ENCODE measurements at places on chromosomes 6 and 20. TPM values are rescaled to one million over a fixed set of nuclear protein-coding genes. Genes with fewer than 3 reads are reported as not detected.

SRSF6 gene
- 128 TPM for total RNA-seq

LRP11 gene
- total RNA-seq, result 52.7 TPM

ARFGEF3 gene
- total RNA-seq, result 80.1 TPM

CDH26 gene
- 11.0 TPM for total RNA-seq
